Activated CD8-positive, alpha-beta memory T cell treated with anti-CD3 and anti-CD28 coated beads, Interleukin-2, amount 50 U/mL, for 4 hours (primary cell): ENCODE measurements at places on chromosomes 5 and 9.

- no peak for DNase-seq
These were observed 272.4 kb downstream of the ADAMTS6 start for GRCh38 chr5:65209341-65209740.

DNA sequence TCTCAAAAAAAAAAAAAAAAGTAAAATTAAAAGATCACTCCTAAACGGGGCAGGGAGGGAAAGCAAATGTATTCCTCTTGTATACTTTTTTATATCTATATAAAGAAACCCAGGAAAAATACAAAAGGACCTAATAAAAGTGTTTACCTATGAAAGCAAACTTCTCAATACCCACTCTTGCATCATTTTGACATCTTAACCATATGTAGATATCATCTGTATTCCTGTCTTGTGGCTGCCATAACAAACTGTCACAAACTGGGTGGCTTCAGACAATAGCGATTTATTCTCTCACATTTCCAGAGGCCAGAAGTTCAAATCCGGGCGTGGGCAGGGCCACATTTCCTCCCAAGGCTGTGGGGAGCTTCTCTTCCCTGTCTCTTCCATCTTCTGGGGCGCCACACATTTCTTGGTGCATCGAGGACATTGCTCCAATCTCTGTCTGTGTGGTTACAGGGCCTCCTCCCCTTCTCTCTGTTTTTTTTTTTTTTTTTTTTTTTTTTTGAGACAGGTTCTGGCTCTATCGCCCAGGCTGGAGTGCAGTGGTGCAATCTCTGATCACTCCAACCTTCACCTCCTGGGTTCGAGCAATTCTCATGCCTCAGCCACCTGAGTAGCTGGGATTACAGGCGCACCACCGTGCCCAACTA, 58.4 kb upstream of the IL17B start:
- DNase-seq: no peak

DNA sequence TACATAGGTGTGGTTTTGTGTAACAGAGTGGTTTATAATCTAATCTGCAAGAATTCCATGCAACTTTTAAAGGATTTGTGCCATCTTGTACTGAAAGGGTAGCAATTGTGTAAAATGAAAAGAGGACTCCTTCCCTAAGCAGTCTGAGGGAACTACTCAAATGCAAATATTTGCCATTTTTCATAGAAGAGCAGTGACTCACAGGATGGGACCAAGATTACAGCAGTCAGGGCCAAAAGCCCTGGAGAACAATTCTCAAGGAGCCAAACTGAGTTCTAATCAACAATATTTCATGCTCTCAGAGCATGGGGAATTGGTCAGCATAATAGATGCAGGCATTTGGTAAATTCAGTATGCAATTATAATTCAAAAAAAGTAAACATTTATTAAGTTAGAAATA, 495.8 kb downstream of the CHSY3 start:
- no peak for DNase-seq

DNA sequence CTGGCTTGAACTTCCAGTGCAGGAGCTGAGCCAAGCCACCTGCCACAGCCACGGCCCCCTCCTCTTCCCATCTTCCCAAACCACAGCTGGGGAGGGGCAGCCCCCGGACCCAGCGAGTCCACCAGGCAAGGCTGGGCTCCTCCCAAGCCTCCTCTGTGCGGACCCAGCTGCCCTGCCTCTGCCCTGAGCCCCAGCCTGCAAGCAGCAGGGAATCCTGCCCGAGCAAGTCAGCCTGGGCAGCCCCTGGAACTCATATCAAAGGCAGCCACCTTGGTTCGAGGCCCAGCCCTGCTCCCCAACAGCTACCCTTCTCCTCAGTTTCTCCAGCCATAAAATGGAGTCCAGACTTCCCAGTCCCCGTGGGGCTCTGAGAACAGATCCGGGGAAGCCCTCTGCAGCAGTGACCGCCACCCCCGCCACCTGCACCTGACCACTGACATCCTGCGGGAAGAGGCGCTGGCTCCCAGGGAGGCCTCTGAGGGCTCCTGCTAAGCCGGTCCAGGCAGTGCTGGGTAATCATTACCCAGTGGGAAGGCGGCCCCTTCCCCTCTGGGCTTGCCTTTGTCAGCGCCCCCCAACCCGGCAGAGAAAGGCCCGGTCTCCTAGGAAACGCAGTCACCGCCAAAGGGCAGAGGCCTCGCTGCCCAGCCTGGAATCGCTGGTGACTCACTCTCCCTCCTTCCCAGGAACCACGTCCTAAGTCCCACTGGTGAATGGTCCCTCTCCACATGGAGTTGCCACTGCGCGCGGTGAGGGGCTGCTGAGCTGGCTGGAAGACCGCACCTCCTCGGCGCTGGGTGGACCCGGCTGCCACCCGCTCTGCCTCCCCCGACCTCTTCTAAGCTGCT, 1.5 kb downstream of the VAV2 start:
- no peak for DNase-seq

DNA sequence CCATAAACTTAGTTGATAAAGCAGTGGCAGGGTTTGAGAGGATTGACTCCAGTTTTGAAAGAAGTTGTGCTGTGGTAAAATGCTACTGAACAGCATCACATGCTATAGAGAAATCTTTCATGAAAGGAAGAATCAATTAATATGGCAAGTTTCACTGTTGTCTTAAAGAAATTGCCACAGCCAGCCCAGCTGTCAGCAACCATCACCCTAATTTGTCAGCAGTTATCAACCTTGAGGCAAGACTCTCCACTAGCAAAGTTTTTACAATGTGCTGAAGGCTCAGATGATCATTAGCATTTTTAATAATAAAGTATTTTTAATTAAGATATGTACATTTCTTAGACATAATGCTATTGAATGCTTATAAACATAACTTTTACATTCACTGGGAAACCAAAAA, 101.0 kb upstream of the SH3GL2 start:
- no peak for DNase-seq

DNA sequence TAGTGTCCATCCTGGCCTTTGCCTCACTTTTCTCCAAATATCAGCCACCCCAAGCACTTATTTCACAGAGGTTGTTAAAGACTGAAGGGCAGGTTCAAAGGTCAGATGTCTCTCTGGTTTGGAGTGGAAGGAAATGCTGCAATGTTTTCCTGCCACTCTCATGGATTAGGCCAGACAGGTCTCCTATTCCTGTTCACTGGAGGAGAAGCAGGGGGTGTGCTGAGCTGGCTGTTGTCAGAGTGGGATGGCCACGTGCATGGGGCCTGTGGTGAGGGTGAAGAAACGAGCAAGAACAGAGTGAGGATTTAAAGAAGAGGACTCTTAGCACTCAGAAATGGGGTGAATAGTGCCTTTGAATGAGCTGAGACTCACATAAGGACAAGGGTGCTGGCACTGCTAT, 6.7 kb downstream of the TMEM8B start:
- no peak for DNase-seq

GRCh38 chr5:133119233-133119711, 67.5 kb downstream of the HSPA4 start:
- DNase-seq: no peak

GRCh38 chr9:82565188-82565969, 497.6 kb downstream of the RASEF start:
- no peak for DNase-seq

GRCh38 chr9:114369216-114370130, 18.3 kb downstream of the AKNA start:
- DNase-seq: no peak

DNA sequence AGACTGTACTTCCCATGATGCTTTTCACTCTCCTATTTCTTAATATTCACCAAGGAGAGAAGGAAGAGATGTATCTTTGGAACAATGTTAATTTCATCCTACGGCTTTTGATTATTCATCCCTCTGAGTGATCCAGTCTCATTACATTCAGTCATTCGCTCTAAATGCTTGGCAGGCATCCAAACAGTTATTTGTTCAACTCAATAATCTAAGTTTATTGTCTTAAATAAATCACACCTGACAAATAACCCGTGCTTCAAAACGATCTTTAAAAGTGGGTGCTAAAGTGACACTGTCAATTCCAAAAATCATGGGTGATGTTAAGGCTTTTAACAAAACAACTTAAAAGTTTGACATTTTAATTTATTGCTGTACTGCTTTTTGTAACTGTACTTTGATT, 233.1 kb downstream of the RASEF start:
- no peak for DNase-seq

DNA sequence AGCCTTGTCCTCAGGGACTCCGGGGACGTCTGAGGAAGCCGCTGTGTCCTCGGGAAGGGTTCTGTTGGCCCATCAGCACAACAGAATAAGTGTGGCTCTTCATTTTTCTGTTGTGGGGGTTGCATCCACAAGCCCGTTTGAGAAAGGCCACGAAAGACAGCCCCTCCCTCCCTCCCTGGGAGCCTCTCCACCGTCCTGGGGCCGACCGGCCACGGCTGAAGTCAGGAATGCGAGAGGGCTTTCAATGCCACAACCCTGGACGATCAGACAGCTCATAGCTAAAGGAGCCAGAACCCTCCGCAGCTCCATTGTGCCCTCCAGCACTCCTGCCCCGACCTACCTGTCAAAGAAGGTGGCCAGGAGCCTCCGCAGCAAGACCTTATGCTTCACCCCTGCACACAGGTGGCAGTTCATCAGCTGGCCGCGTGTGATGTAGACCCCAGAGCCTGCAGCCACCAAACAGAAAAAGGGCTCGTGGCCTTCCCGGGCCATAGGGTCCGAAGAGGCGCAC, 52.4 kb upstream of the UBAC1 start:
- no peak for DNase-seq

GRCh38 chr5:148924817-148925216, 98.4 kb downstream of the ADRB2 start:
- no peak for DNase-seq

GRCh38 chr5:174315871-174316270, 270.4 kb downstream of the NSG2 start:
- DNase-seq: no peak

DNA sequence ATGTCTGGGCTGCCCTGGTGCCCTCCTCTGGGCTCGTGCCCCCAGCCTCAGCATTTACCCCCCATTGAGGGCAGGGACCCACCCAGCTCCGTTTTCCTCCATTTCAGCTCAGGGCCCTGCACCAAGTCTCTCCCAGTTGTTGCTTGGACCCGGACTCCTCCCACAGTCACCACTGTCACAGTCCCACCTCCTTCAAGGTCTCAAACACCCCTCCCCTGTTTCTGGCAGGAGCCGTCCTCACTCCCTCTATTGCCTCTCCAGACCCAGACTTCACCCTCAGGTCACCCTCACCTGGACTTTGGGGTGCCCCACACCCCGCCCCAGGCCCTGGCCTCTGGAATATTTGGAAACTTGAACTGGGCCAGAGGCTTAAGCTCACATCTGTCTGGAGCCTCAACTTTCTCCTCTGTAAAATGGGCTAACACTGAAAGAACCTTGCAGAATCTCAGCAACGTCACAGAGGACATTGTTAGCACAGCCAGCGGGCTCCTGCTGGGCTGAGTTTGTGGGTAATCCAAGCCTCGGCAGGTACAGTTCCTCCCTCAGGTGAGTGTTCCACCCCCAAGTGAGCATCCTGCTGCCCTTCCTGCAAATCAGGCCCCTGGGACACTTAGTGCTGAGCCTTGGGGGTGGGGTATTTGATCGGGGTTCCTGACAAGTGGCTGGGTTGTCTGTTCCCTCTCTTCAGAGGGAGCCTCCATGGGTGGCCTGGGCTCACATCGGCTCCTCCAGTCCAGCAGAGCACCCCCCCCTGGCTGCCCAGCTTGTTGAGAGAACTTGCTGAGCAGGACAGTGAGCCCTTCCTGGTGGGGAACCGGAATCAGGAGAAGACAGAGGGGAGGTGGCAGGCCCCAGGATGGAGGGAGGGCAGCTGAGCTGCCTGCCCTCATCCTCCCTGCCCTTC, 130.1 kb downstream of the C9orf50 start:
- DNase-seq: no peak

GRCh38 chr5:102903074-102903871, 148.2 kb downstream of the PAM start:
- DNase-seq: no peak
